PC-3 (cell line): ENCODE measurements at places on chromosomes 1 and 21.

DNA sequence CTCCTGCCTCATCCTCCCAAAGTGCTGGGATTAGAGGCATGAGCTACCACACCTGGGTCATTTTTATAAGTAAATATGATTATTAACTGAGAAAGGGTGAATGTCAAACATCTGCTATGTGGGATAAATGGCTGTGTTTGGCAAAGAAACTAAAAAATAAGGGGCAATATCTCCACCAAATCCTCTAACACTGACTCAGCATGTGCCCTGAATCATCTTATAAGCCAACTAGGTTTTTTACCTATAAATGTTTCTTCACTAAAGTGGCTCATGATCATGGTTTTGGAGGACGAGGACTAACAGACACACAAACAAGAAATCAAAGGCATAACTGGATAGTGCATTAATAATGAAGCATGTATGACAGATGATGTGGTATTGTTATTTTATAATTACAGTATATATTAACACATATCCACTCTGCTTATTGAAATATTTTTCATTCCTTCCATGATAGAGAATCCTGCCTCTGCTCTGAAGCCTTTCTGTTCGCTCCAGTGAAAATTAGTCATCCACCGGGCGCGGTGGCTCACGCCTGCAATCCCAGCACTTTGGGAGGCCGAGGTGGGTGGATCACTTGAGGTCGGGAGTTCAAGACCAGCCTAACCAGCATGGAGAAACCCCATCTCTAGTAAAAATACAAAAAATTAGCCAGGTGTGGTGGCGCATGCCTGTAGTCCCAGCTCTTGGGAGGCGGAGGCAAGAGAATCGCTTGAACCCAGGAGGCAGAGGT, 11.7 kb upstream of the ARHGAP29 start:
- DNase-seq, result peak; percentile 77

DNA sequence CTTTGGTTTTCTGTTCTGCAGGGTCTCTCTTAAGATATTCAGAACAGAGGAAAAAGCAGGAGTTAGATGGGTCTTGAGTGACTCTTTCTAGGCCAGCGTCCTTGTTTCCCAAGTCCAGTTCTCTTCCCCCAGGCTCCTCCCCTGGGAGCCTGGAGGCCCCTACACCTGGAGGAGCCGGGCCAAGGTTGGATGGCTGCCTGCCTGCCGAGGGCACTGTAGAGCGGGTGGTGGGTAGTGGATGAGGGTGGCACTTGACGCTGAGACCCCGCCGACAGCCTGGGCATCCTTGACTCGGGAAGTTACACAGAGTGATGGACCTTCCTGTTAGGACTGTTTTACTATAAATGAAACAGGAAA, 17.4 kb upstream of the KANK4 start:
- DNase-seq, result no peak

DNA sequence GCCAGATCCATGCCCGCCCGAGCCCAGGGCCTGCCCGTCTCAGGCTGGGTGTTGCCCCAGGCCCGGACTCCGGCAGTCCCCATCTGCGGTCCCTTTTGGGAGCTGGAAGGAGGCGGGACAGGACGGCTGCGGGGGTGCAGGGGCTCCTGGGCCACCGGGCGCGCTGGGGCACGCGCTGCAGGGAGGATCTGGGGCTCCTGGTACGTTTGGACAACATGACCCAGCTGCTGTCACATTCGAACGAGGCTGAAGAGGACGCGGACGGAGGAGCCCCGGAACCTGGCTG, 6.6 kb upstream of the CALML6 start:
- DNase-seq, result peak; percentile 27

GRCh38 chr1:205124726-205125125, 2.9 kb upstream of the RBBP5 start:
- DNase-seq, result no peak

GRCh38 chr1:8197493-8198282, 120.2 kb upstream of the SLC45A1 start:
- DNase-seq, result peak; percentile 96

DNA sequence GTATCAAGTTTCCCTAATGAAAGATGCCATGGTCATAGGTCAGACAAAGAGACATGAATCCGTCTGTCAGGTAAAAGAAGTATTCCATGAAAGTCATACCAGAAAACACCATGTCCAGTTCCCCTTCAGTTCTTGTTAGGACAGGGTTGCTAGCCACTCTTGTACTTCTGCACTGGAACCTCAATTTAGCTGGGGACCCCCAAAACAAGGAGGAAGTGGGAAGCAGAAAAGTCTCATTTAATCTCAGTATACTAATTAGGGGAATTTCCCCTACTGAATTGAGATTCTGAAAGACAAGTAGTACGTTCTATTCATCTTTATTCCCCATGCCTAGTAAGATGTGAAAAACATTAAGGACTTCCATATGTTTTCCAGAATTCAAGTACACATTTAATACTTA, 1289.9 kb upstream of the B3GALT2 start:
- DNase-seq, result no peak

DNA sequence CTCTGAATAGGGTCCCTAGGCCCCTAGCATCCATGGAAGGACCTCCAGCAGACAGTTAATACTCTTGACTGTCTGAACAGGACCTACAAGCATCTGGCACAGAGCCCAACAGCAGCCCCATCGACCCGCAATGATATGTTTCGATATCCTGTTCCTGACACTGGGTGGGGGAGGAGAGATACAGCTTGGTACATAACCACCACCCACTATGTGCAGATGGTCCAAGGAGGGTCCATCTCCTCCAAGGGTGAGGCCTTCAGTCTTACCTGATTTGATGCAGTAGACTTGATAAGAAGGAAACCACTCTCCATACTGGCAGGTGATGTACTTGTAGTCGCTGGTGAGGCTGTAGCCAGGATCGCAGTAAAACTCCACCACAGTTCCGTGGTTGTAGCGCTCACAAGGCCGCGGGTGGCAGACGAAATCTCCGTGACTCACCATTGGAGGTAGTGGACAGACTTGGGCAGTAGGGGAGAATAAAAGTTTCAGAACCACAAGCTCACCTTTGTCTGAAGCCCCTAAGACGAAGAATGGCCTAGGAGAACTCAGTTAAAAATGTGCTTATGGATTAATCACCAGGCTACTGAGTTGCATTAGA, 86.0 kb upstream of the TLR5 start:
- no peak for DNase-seq

DNA sequence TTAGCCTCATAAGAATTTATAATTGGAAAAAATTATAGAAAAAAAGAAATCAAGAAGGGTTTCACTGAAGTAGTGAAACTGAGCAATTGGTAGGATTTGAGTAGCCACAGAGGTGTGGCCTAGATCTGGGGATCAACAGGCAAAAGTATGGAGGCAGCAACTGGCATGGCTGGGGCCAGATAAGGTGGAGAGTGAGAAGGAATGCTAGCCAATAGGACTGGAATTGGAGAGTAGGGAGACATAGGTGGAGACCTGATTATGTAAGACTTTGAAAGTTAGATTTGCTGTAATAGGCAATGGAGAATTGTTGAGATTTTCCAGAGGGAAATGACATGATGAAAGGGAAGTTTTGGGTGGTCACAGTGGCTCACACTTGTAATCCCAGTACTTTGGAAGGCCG, 24.6 kb upstream of the CGN start:
- no peak for DNase-seq

DNA sequence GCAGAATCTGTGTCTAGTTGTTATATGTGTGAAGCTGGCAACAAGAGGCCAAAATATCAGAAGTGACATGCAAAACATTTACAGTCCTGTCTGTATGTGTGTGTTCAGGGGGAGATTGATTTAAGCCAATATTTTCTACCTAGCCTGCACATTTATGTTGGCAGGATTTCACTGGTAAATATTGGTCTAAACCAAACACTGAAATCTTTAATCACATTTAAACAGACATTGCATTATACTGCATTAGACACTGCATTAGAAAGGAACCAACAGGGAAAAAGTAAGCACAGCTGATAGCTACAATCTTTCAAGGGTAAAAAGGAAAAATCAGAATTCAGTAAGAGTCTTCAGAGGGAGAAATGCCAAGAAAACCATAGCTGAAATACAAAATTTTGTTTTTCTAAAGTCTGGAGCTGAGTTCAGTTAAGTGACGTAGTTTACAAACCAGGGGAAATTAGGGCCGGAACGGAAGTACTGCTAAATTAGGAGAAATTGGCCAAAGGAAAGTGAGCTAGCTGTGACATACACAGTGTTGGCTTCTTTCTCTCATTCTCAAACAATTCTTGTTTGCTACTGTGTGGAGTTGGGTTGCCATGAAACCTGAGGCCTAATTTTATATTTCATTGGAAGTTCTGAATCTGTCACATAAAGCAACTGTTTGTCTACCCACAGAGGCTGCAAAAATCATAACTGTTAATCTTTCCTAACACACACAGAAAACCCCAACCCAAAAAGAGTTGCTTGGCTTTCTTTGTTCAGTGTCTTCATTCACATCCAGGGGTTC, 217.3 kb upstream of the SGIP1 start:
- no peak for DNase-seq

DNA sequence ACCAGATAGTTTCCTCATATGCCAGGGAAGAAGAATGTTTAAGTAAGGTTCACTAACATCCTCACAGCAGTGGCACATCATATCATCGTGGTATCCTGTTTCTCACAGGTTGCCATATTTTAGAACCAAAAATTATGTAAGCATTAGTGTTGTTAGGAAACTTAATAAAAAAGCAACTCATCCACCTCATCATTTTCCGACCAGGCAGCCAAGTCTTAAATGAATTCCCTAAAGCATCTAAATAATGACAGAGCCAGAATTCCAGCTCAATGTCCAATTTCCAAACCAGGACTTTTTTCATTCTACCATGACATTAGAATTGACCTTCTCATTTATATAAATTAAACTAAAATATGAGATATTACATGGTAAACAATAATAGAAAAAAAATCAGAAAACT, 272.7 kb downstream of the NTNG1 start:
- DNase-seq, result no peak

DNA sequence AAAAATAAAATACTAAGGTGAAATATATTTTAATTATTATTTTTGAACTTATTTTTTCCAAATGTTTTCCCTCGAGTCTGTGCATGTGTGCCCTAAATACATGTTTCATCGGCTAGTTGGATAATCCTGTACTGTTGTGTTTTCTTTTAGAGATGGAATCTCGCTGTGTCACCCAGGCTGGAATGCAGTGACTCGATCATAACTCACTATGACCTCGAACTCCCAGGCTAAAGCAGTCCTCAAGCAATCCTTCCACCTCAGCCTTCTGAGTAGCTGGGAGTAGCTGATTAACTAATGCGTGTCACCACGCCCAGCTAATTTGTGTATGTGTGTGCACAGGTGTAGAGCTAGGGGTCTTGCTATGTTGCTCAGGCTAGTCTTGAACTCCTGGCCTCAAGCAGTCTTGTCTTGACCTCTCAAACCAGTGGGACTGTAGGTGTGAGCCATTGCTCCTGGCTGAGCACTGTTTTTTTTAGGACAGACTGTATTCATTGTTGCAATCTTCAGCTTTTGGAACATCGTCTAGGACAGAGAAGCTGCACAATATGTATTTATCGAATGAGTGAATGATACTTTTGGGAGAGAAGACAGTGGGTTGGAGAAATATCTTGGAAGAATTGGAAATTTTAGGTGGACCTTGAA, 4.8 kb upstream of the TMCO1 start:
- peak; percentile 92 for DNase-seq

DNA sequence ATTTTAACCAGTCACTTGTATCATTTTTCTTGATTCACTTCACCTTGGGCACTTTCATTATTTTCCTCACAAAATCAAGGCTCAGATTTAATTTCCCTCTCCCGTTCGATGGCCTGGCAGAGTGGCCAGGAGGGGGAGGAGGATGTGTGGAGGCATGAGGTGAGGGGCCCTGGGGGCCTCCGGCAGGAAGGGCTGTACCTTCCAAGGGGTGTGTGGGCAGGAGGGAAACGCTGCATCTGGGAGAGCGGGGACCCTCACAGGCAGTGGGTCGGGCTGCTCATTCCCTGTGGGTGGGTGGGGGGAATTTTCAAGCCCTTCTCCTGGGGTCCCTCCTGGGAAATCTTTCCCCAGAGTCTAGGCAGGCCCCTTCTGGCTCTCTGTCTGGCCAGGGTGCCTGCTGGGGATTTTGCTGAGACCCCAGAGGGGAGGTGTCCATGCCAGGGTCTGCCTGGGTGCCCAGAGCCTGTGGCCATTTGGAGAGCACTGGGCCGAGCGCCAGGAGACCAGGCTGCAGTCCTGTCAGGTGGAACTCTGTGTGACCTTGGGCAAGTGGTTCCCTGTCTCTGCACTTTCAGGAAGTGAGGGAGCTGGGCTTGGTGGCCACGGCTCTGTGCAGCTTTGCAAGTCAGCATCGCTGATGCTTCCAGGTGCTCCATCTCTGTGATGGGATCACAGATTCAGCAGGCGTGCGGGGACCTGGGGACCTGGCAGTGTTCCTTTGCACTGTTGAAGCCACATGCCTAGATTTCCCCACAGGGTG, 81.9 kb upstream of the C1orf174 start:
- DNase-seq, result no peak

GRCh38 chr1:239884796-239885195, 206.9 kb upstream of the FMN2 start:
- no peak for DNase-seq

DNA sequence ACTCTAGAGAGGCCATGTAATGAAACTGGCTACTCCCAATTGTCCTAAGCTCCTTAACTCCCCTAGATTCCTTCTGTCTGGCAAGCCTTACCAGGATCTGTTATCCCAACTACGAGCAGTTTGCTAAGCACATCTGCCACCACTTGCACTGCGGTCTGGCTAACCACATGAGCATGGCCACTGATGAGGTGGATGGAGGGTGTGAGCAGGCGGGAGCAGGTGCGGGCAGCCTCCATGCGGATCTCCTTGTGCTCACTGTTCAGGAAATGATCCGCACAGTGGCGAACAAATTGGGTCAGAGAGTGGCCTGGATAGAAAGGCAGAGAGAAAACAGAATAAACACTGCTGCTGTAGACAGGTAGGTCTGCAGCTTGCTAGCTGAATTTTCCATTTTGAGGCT, 24.0 kb downstream of the MTOR start:
- DNase-seq, result no peak

DNA sequence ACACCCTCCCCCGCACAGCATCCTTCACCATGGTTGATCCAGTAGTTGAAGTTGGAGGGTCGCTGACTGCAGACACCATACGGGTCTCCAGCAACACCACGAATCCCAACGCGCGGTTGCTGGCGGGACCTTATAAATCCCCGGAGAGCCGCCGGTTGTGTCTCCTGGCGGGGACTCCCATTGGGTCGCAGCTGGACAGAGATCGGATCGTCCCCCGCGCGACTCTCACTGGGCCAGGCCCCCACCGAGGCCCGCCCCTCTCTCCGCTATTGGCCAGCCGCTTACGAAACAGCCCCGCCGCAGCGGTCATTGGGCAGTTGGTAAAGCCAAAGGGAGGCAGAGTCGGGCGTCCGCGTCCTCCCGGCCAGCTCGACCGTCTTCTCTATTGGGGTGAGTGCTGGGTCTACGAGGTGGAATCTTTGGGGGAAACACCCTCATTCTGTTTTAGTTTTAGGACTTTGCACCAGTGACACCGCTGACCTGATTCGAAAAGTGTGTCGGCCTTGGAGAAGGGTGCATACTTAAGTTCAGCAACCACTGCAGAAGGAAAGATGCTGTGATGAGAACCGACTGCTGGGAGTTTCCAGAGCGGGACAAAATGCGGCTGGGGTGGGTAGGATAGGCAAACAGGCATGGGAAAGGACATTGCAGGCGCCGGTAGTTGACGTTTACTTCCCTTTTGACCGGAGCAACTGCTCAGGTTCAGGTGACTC, 27.4 kb downstream of the RABIF start:
- DNase-seq, result peak; percentile 97
